ENCODE measurements at places on chromosomes 3 and 15.

- DNase-seq = no peak
Measured at GRCh38 chr3:46380471-46381221, 9.9 kb downstream of the CCR5 start.

DNA sequence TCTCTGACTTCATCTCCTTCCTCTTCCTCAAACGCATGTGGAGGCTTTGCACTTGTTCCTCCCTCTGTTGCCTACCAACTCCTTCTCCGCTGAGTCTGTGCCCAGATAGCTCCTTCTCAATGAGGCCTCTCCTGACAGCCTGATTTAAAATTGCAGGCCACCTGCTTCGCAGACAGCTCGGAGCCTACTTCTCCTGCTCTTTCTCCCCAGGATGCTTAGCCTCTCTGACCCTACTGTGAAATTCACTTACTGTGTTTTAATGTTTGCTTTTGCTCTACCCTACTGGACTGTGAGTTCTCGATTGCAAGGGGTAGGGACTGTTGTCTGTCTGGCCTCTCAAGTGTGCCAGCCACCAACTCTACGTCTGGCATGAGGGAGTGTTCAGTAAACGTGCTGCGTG is 83.4 kb downstream of the EEFSEC start:
- DNase-seq = peak; percentile 21

DNA sequence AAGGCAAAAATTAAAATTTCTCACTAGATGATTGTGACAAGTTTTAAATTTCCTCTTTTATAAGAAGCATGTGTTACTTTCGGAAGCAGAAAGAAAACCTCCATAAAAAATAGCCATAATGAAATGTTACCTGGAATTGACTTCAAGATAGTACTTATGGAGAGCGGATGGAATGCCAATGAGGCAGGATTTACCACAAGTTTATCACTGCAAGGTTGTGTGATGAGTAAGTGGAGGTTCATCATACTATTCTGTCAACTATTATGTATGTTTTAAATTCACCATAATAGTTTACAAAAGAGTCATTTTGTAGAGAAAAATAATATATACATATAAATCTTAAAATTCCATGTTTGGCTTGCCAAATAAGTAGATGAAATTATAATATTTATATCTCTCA is 230.3 kb downstream of the SCAPER start:
- no peak for DNase-seq

GRCh38 chr3:179769411-179770247 is 116.8 kb downstream of the USP13 start:
- DNase-seq = no peak

DNA sequence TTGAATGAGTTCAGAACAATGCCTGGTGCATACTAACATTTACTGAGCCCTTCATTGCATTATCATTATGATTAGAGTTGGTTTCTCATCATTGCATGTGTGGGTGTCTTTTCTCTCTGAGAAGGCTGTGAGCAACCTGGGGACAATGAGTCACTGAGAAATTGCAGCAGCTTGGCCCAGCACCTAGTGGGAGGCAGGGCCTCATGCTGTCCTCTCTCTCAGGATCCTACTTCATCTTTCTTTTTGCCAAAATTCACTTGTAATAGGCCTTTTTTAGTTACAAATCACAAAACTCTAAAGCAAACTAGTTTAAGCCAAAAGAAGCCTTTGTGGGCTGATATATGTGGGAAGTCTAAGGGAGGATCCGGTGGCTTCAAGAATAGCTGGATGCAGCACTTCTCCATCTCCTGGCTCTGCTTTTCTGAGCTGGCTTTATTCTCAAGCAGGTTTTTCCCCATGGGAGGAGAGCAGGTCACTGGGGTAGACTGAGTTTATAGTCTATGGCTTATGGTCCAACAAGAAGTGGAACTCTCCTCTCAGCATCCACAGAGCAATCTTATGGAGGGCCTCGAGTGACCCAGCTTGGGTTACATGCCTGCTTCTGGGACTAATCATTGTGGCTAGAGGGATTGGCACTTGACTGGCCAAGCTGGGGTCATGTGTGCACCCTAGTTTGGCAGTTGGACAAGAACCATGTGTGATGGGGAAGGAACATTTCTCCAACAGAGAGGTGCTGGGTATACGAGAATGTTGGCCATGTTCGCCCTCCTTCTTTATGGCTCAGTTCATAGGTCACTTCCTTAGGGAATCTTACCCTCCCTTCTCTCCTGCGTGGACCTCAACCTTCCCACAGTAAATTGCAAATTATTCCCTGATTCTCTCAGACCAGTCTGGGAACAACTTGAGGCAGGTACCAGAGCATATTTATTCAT is 8.7 kb upstream of the CAMK1 start:
- DNase-seq = no peak
